ENCODE measurements at places on chromosomes 3 and 15.

- DNase-seq = no peak
Measured at GRCh38 chr15:69751566-69751965, 298.9 kb downstream of the RPLP1 start.

DNA sequence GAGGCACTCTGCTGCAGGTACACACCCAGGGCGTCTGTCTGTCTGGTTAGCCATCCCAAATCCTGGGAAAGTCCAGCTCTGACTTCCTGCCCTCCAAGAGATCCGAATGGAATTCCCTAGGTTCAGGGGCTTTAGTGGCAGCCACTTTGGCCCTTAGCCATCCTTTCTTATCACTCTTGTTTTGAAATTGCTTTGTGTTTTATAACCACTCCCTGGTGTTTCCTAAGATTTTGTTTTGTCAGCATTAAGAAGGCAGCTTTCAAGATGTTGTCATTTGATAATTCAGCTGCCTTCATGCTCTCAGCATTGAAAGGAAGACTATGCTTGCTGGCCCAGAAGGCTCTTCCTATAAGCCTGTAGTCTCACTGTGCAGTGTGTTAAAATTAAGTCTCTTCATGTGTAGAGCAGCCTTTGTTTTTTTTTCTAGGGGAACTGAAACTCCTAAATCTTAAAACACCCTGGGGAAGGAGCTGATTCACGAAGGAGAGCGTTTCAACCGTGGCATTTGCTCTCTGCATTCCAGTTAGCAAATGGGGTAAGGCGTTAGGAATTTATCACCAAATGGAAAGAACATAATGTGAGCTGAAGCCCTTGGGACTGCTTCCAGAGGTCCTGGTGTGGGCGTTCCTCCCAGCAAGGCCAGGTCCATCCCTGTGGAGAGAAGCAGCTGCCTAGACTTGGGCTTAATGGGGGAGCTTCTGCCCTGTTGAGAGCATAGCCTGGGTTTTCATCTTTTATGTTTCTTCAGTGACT, 14.2 kb upstream of the CLEC3B start:
- DNase-seq = no peak

GRCh38 chr15:80441714-80442113, 37.5 kb downstream of the ARNT2 start:
- DNase-seq = no peak

DNA sequence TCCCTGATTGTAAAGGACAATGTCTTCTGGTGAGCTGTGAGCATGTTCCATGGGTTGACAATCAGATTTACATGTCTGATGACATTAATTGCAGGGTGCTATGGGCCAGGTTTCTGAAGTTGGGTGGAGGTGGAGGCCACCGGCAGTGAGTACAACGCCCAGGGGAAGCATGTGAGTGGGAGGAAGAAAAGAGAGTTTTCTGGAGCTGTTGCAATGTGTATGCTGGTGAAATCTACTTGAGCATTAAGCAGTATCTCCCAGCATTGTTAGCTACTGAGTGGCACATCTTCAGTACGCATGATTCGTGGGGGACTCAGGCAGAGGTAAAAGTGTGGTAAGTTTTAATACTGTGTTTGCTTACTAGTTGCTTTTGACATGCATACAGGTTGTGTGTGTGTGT, 26.6 kb downstream of the TMEM45A start:
- DNase-seq = no peak

GRCh38 chr15:98713585-98714001, 65.3 kb downstream of the IGF1R start:
- no peak for DNase-seq

GRCh38 chr3:20056725-20057611, 16.7 kb downstream of the KAT2B start:
- no peak for DNase-seq

DNA sequence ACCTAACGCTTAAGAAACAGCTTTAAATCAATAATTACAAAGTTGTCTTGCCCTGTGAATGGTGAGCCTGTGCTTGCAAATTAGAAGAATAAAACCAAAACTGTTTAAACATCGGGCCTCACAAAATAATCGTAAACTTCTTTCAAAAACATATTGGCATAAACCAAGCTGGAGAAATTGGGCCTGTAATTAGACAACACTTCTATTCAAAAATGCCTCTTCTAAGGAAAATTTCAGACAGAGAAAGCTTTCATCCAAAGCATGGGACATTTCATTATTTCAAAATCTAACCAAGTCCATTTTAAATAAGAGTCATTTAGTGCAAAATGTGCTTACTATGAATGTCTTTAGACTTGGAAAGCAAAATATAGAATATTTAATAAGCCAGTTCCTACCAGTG, 35.5 kb upstream of the GNB4 start:
- DNase-seq = no peak

- no peak for DNase-seq
Measured at GRCh38 chr15:25436707-25437106, 2.1 kb downstream of the UBE3A start.

DNA sequence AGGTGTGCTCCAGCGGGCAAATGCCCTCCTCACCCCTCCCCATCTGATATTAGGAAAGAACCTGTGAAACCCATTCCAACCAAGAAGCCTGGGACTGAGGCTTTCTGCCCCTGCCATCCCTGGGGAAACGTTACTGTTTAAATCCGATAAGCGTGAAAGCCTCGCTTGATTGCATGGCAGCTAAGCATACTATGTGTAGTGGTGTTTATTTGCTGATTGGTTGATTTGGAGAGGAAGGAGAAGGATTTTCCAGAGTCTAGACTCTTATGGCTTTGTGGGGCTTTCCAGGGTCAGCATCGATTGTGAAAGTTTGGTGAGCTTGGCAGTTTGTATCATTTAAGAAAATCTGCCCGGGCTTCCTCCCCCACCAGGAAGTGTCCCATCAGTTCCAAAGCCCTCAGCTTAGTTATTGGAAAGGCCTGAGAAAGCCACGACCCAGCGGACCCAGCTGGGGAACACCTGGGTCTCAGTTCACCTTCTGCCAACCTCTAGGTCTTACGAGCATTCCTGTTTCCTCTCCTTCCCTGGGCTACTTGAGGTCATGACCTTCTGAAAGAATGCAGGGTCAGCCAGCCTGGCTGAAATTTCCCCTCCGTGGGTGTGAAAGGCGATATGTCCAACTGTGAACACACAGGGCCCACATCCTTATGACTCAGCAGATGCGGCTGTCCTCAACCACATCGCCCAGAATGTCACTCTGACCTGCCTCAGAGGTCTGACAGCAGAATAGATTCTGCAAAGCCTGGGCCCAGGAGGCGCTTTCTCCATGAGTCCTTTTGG, 62.8 kb upstream of the HERC1 start:
- no peak for DNase-seq

GRCh38 chr3:9883706-9884554, 3.9 kb upstream of the CIDEC start:
- DNase-seq = no peak

GRCh38 chr3:5332270-5332956, 144.9 kb downstream of the EDEM1 start:
- DNase-seq = no peak

DNA sequence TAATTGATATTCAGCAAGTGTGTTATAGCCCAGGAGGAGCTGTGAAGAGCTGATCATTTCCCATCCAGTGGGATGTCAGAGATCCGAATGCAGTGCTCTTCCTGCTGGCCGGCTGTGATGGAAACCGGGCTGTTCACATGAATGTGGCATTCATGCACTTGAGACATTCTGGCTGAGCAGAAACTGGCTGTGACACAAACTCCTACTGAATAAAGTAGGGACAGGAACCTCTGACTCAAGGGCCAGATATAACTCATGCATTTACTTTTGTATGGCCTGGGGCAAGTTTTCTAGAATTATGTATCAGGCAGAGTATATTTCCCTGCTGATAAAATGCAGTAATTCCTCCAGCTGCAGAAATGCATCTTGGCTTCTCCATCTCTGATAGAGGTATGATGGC, 83.4 kb upstream of the FAM3D start:
- no peak for DNase-seq
